Activated naive CD8-positive, alpha-beta T cell treated with anti-CD3 and anti-CD28 coated beads for 36 hours (primary cell): ENCODE measurements at places on chromosomes 6 and 20.

DNA sequence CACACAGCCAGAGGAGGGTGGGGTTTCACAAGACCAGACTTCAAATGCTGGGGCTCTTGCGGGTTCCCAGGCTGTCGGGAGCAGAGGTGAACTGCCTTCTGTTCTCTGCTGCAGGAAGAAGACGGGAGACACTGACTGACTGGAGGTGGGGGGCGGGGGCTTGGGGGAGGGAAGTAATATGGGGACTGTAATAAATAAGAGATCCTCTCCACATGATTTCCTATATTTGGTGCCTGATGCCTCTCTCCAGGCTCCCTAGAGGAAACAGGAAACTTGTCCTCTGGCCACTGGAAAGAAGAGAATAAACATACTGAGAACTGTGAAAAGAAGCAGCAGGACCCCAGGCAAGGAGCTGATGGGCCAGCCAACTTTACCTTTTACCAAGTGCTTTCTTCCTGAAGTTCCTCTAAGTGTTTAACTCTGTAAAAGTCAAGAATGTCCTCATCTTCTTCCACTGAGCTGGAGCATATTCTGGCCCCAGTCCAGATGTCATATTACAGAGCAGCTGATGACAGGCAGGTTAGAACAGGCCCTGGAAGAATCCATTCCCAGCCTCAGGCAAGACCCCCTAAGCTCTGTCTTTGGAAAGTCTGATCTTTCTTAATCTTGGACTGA is 33.2 kb upstream of the ADGRF5 start:
- DNase-seq: no peak

- DNase-seq: no peak
These were observed 57.2 kb downstream of the PRKN start for GRCh38 chr6:162670345-162670744.

GRCh38 chr6:151698931-151699700 is 108.4 kb upstream of the ESR1 start:
- no peak for DNase-seq

DNA sequence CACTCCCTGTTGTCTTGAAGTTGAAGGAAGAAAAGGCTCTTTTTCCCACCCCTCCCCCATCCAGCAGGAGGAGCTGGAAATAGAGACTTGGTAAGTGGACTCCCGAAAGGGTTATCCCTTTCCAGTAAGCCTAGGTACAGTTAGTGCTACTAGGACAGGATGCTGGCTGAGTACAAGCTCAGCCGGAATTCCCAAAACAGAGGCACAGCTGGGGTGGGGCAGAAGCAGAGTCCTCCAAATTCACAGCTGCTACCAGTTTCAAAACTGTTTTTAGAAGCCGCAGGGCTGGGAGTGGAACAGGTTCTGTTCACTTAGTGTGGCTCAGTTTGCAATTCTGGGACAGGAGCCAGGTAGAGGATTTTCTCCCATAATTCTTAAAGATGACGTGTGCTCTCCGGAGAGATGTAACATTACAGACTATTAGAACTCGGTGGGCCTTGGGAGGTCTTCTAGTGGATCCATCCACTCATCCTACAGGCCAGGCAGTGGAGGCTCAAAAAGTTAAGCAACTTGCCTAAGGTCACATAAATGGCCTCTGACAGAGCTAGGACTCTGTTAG is 19.0 kb upstream of the UTRN start:
- no peak for DNase-seq

- no peak for DNase-seq
These were observed 31.6 kb upstream of the CENPW start for GRCh38 chr6:126308362-126308761.

DNA sequence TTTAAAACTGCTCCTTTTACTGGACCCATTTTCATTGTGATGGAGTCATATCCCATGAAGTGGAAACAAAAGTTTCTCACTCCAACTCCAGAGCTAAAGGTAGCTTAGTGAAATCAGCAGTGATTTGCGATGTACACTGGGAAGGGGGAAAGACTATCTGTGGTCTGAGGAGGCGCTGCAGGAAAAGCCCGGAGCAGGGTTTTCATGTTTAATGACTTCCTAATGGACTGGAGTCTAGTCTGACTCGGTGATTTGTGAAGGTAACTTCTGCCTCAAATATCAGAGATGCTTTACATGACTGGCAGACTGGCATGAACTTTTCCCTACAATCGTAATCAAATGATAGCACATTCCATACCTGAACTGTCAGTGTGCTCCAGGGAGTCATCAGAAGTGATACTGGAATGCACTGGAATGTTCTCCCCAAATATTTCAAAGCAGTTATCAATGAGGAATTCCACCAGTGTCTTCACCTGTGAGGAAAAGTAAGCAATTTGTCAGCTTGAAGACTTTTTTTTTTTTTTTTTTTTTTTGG is 7.0 kb downstream of the TAGAP start:
- no peak for DNase-seq

DNA sequence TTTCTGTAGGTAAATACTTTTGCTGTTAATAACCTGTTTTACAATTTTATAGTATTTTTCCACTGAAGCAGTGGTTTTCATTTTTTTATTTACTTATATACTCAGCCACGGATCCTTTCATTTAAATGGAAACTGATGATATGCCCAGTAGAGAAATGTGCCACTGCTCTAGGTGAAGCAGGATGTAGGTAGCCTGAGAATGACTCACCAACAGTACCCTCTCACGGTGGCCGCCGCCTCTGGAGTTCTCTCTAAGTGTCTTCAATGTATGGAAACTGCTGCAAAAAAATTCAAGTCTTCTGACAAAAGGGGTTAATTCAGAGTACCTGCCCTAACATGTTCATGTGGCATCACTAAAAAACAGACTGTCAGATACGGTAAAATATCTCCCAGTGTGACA is 6.4 kb downstream of the EYA4 start:
- no peak for DNase-seq

GRCh38 chr6:150369408-150369807 is 596 bp downstream of the IYD start:
- no peak for DNase-seq

DNA sequence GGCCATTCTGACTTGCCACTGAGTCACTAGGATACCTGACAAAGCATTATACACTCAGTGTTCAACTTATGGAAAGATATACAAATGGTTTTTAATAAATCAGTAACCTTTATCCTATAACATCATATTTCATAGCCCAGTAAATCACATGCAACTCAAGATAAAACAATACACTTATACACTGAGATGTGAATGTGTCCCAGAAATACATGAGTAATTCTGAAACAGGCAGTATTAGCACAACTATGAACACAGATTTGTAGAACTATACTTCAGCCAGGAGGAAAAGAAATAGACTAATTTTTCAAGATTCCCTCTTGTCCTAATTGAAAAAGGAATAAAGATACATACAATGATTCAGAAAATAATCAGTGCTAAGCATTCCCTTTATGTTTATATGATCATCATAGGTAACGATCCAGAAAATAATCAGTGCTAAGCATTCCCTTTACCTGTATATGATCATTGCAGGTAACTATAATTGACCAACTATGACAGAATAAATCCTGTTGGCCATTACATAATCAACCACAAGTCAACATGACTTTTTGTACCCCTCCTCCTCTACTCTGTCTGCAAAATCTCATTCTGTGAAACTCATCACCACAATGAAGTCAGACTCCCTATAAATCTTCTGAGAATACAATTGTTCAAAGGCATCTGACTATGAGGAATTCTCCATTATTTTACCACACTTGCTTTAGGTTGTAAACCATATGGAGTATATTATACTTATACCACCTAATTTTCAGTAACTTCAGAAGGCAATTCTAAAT is 30.3 kb downstream of the HACE1 start:
- no peak for DNase-seq
